ENCODE measurements at places on chromosomes 5 and 9.

DNA sequence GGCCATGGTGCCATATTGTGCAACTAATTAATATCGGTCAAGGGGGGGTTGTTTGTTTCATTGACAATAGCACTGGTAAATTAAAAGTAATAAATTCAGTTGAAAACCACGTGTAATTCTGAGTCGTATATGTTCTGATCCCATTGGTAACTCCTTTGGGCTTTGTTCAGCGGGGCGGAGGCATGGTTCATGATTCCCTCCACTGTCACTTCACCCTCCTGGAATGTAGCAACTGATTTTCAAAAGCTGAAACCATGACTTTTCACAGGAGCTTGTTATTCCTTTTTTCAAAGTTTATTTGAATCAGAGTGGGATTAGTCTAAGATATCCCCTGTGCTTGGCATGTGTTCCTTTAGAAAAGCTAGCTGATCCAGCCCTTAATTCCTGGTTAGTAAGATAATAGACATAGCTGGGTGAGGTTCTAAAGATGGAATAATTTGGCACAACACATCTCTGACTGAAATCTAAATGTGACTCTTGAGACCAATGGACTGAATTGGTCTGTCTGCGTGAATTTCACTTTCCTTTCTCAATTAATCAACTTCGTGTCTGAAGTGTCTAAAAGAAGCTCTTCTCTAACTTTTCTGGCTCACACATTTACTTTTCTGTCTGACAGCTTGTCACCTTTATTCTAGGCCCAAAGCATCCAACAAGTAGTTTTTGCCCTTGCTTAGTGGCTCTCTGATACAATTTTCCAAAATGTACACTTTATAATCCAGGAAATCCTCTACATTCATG lies 185.7 kb upstream of the VCAN start:
- DNase-seq, result no peak

DNA sequence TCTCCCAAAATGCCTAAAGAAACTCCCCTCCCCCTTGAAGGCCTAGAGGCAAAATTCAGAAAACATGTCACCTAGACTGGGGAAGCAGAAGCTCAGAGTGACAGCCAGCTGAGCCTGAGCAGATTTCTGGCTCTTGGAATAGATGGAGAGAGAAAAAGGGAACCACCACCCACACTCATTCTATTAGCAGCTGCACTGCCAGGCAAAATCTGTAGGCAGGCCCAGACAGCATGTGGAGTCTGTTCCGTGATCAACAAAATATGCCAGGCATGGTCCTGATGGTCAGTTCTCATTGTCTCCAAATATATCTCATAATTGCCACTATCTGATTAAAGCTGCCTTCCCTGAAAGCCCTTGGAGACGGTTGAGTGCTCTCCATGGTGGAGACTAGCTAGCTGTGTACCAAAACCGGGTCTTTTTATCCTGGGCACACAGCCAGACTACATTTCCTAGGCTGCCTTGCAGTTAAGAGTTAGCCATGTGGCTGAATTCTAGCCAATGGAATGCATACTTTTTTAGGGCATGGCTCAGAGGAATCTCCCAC lies 131.7 kb upstream of the GPR151 start:
- peak; percentile 9 for DNase-seq

DNA sequence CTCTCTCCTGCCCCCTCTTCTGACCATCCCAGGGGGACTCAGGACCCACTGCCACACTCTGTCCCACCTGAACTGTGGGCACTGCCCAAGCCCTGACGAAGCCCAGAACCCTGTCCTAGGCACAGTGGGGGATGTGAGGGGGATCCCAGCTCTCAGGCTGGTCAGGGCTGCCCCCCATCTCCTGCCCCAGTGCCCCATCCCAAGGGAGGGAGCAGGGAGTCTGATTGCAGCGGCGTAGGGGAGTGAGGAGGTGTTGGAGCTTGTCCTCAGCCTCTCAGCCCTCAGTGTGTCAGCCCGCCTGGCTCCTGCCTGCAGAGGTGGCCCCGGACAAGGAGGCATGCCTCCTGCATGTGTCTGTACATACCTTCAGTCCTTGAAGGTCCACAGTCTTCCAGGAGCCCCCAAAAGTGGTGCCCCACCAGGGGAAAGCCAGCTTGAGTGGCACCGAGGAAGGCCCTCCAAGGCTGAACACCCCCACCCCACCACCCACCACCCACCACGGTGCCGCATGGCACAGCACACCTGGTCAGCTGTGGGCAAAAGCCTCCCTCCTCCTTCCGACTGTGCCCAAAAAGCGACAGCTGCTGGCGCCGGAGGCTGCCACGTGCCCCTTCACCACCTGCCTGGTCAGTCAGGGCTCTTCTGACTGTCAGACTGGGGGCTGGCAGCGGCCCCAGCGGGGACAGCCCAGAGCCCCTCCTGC lies 930 bp downstream of the SARDH start:
- DNase-seq, result no peak

- DNase-seq, result no peak
These were observed 41.4 kb downstream of the RGS3 start for GRCh38 chr9:113504725-113505590.

DNA sequence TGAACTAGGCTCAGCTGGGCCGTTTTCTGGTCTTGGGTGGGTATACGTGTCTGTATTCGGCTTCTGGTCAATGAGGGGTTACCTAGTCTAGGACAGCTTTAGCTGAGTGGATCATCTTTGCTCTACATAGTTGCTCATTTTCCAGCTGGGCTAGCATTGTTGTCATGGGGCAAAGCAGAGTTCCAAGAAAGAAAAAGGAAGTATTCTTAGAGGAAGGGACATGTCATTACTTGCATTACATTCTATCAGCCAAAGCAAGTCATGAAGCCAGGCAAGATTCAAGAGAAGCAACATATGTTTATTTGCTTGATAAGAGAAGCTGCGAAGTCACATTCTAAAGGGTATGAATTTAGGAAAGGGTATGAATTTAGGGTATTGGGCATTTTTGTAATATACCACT lies 396.5 kb downstream of the ZNF608 start:
- DNase-seq, result no peak

DNA sequence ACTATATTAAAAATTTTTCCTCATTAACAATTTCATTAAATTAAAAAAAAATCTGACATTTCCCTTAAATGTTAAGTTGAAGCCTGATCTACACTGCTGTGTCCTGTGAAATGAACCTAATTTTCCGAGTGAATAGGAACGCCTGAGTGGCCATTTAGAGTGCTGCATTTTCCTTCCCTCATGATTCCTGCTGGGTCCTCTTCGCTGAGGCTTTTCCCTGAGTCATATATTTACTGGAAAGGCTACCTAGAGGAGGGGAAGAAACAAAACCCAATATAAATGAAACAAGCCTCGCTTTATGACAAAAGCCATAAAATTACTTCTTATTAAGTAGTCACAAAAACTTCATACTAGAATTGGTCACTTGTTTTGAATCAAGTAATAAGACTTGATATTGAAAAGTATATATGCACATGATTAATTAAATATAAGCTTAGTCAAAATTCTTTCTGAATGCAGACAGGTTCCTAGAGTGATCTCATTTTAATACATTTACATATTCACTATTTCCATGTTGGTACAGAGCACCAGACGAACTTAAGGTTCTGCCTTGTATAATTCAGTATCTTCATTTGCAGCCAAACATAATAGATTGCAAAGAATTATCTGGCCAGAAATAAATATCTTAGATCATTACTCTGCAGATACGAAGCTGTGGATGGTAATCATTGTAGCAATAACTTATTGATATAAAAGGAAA lies 6.3 kb upstream of the ISCA1 start:
- DNase-seq, result no peak

DNA sequence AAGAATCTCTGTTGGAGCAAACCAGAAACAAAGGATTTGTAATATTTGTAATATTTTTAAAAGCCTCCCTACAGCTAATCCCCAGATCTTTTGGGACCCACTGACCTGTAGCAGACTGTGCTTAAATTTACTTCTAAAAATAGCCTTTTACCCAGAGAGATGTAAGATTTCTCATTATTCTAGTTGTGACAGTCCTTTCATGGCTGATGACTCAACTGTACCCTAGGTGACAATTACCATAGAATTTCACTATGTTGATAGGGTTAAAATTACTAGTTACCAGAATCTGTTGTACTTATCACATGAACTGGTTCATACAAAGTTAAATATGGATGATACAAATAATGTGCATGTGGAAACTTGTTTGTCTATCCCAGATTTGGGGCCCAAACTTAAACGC lies 543.9 kb upstream of the SEMA6A start:
- DNase-seq, result no peak

- peak; percentile 66 for DNase-seq
These were observed 48.8 kb downstream of the CD180 start for GRCh38 chr5:67147760-67148159.

DNA sequence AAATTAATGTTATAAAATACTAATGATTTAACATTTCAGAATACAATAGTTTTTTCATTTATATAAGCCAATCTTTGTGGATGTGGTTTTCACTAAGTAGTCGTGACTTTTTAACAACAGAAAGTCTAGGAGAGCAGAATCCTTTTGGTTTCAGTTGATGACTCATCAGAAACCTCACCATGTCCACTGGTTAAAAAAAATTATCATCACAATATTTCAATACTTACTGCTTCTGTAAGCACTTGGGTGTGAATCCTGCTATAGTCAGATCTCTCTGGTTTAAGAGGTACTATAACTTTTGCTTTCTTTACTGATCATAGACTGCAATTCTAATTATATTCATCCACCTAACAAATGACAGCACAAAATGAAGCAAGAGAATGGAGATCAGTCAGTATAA lies 77.2 kb downstream of the MRPS30 start:
- peak; percentile 67 for DNase-seq

DNA sequence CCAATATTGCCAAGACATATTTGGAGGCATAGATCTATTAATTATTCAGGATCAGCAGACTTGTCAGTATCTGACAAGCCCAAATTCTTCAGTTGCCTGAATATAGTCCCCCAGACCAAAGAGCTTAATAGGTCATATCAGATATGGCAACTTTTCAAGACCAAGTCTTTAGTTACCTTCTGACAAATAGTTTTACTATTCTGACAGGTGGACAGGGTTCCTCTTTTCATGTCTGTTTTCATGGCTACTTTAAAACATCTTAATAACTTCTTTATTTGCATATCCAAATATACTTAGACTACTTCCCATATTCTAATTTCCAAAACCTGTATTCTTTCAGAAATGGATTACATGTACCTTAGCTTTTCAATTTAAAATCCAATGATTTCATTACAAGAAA lies 65.4 kb downstream of the AUH start:
- DNase-seq, result no peak

DNA sequence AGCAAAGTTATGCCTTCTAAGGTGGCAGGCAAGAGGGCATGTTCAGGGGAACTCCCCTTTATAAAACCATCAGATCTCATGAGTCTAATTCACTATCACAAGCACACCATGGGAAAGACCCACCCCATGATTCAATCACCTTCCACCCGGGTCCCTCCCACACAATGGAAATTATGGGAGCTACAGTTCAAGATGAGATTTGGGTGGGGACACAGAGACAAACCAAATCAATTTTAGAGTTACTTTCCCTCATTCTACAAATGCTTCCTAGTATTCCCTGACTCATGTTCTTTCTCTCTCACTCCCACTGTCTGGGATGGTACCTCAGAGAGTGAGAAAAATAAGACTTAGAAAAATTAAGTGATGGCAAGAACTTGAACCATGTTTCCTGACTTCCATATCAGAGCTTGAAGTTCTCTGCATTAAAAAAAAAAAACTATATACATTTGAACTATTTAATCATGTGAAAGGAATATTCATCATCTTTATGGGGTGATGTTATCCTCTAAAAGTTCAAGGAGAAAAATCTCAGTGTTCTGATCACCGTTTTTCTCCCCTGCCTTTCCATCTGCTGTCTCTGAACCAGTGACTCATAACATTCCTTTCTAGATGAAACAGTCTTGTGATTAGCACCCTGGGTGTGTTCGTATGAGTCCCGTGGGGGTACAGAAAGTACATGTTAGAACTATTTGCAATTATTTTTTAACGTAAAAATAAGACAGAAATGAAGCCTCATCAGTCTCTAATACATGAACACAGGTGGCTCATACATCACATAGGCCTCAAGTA lies 282.9 kb downstream of the SLF1 start:
- peak; percentile 68 for DNase-seq

DNA sequence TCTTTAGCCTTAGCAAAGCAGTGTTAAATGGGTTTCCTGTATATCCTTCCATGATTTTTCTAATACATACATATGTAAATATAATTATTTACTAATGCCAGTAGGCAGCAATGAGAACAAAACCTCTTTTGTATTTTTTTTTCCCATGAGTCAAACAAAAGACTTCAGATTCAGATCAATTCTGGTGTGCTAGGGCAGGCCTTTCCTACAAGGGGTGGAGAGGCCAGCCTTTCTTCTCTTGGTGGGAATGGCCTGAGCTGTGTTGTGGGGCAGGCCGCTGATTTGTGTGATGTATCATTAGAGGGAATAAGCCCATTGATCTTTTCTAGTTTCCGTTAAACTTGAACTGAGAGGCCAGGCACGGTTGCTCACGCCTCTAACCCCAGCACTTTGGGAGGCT lies 115.5 kb upstream of the DMRT1 start:
- no peak for DNase-seq

DNA sequence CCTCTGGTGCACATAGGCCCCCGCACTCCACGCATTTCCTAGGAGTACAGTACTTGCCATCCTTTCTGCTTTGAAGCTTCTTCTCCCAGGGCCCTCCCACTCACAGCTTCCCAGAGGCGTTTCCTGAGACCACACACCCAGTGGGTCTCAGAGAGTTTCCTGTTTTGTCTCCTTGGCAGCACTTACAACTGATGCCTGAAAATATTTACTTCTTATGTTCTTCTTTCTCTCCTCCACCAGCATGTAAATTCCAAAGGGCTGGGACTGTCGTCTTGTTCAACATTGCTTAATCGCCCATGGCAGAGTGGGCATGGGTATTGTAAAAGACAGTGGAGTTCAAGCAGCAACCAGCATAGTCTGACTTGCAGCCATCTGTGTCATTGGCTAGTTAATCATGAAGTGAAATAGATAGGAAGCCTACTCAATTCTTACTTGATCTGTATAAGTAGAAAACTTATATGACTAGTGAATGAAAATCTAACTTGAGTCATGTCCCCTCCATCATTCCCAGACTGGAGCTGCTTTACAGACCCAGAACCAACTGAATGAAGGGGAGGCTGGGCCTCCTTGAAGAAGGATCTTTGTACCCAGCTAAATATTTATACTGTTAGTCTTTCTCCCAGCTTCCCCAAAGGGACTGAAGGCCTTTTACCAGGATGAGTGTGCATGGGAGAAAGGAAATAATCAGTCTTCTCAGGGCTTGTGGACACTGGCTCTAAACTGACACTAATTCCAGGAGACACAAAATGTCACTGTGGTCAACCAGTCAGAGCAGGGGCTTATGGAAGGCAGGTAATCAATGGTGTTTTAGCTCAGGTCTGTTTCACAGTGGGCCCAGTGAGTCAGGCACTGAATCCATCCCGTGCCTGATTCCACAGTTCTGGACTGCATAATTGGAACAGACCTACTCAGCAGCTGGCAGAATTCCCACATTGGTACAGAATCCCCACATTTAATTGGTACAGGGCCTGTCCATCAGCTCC lies 116.4 kb downstream of the SV2C start:
- DNase-seq, result no peak

- no peak for DNase-seq
These were observed 141.3 kb upstream of the ALDH1B1 start for GRCh38 chr9:38251036-38251860.

All from astrocyte of the spinal cord (primary cell).